NCI-H1092 treated with DMSO at 0.1 percent for 48 hours (cell line): ENCODE measurements at places on chromosomes 6 and 20.
A peak's percentile ranks its signal among the peaks of the same experiment; 100 is the strongest.

DNA sequence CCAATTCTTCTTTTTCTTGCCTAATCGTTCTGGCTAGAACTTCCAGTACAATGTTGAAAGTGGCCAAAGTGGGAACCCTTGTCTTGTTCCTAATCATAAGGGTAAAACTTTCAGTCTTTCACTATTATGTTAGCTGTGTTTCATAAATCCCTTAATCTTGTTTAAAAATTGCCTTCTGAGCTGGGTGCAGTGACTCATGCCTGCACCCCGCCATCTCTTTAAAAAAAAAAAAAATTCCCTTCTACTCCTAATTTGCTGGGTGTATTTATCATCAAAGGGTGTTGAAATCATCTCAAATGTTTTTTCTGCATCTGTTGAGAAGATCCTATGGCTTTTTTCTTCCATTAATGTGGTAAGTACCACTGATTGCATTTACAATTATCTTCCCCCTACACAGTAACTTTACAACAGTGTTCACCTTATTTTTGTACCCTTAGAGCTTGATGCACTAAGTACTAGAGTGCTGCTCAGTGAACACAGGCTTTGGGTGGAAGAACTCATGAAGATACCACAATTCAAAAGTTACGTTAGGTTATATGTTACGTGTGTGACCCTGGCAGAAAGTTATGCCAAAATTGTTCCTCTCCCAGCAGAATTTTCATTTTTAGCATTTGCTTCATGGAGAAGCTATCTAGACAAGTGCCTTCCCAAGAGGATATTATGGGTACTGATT is 9.7 kb downstream of the SNRPB start:
- no peak for DNase-seq

- DNase-seq = peak; percentile 75
Observed at GRCh38 chr20:62066339-62066982, 780 bp upstream of the TAF4 start.

GRCh38 chr6:15297895-15298590 is 52.2 kb downstream of the JARID2 start:
- DNase-seq = no peak

DNA sequence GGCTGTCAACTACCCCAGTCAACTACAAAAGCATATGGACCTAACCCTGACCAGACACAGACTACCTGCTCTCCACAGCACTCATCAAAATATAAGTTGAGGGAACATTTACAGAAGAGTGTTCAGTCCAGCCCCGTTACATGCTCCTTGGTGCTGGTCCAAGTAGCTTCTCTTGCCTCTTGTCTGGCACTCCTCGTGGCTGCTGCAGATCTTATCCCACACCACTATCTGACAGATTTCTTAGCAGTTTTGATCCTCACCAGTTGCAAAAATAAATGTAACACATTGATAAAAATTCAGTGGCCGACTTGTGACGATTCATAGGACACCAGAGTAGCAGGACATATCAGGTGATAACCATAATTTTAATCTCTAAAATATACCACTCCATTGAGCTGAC is 30.6 kb downstream of the FASTKD5 start:
- no peak for DNase-seq

DNA sequence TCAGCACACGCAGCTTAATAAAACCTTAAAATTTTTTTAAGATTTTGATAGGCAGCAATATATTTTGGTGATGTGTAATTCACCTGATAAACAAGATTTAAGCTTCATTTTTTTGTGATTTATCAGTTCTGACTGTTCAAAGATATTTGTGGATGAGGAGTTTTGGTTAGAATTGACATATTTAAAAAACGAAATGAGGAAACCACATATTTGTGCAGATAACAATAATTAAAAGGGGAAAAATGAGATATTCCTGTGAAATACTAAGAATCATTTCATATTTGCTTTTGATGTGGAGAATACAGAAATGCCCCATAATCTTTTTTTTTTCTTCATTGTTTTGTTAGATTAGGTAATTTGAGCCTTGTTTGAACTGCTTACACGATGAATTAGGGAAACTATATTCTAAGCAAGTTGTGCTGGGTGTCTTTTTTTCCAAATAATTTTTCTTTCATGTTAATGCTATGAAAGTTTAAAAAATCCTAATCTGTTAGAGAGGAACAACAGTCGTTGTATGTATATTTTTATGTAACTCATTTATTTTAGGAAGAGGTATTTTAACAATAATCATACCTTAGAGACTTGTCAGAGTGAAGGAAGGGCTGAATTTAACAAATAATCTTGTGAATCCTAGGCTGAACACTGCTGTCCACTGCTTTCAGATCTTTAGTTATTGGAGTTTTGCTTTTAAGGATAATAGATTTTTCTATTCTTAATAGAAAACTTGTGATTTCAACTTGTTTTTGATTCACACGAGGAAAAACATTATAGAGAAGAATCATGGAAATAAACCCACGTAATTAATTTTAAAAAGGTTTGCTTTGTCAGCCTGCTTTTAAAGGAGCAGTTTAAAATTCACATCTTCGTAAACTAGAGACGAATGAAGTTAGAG is 4.0 kb downstream of the ARID1B start:
- no peak for DNase-seq

- no peak for DNase-seq
Observed at GRCh38 chr20:63081351-63081750, 74.6 kb upstream of the BHLHE23 start.

DNA sequence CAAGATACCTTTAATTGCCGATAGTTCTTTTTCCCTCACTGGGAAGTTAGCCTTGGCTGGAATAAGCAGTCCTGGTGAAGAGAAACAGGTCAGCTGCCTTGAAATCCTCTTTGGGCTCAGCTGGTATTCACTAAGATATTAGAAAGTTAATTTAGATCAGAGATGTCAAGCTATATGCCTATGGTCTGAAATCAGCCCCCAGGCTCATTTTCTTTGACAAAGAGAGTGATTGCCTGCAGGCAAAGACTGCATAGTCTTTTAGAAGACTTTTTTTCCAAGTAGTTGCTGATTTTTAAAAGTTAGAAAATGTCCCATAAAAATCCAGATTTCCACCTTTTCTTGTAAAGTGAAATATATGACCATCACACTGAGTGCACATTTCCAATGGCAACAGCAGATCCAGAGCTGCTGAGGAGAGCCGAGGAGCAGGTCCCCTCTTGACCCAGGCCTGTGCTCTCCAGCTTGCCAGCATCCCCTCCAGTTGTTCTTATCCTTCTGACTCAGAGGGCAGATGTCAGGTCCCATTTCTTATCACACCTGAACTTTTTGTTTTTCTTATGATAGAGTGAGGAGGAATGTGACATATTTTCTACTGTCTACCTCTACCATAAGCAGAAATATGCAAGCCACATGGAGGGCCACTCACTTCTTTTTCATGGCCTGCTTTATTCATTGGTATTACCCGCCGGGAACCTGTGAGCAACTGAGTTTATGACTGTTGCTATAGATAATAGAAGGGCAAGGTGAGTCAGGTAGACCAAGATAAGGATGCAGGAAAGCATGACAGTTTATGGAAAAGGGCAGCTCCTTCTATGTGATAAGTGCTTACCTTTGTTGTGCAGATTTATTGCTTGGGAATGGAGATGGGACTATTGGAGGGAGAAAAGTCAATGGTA is 17.6 kb upstream of the L3MBTL3 start:
- no peak for DNase-seq

DNA sequence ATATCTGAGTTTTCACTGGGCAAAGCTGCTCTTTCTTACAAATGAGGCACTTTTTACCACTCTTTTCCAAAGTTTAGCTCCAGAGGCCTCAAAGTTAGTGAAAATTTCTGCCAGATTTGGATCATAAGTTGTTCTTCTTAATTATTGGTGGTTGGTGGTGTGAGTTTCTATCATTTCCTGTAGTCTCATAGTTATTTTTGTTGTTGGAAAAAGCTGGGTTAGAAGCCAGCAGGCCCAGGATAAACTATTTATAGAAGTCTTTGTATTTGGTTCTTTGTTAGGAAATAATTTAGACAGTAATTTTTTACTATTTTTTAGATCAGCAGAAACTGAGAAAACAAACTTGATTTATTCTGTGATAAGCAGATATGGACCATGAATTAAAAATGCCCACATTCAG is 10.6 kb downstream of the PFDN4 start:
- no peak for DNase-seq

DNA sequence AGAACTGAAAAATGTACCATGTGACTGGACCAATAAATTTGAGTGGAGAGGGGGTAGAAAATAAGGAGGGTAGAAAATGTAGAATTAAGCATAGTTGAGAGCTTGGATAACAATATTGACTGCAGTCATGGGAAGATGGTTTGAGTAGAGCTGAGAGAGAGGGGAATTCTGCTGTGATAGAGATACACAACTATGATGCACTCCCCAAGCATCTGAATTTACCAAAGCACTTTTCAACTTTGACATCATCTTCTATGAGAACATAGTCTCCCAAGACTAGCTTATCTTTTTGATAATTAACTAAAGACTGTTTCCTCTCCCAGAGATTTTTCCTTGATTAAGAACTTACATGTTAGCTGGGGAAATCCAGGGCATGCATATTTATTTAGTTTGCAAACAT is 103.1 kb downstream of the TNFRSF21 start:
- no peak for DNase-seq

DNA sequence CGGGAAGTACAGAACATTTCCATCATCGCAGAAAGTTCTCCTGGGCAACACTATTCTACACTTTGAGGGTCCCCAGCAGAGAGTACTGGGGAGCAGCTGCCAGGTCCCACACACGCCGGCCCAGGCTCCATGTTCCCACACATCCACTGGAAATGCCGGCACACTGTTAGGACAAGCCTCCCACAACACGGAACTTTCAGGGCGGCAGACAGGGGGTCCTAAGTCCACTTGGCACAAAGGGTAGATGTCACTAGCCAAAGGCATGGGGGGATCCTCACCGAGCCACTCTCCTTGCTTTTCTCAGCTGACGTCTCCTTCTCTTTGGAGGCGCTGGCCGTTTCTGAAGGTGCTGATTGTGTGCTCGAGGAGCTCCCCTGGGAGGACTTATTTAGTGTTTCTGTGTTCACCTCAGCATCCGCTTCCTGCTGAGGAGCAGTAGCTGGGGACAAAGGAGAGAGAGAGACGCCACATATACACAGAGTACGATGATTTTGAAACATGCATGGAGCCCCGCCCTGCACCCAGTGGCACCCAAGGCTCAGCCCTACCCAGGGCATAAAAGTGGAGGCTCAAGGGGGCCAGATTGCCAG is 135.4 kb downstream of the ZMYND8 start:
- DNase-seq = no peak

DNA sequence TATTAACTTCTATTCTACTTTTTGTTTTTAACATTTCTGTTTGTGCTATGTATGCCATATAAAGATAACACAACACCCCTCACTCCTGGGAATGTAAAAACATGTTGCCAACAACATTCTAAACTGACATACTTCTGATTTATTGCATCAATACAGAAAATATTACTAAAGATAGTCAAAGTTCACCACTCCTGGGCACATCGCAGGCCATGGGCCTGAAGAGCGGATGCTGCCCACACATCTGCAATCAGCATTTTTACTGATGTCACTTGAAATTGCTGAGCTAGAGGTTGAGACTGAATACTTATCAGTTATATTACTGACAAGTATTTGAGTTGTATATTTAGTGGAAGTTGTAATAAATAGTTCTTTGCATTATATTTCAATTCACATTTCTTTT is 711.9 kb upstream of the EPHA7 start:
- DNase-seq = no peak
